ENCODE measurements at places on chromosomes 5 and 9.

DNA sequence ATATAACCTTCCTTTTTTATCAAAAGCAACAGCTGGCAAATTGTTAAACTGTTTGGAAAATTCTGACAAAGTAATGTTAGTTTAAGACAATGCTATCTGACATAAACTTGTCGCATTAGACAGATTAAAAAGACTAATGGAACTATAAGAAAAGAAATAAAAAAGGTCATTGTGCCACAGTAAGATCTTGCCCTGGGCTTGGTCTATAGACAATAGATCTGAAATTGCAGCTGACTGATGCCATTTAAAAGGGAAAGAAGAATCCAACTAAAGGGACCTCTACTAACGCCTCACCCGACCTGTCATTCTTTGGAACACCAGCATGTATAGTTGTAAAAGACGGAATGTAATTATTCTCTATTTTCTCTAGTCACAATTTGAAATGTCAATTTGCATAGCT lies 644.4 kb upstream of the GRAMD2B start:
- DNase-seq = no peak

- DNase-seq = no peak
Observed at GRCh38 chr9:120893611-120894307, 16.8 kb upstream of the PHF19 start.

- DNase-seq = no peak
Observed at GRCh38 chr9:76022317-76022716, 131.8 kb downstream of the PCSK5 start.

GRCh38 chr9:78062710-78063109 lies 31.1 kb upstream of the GNAQ start:
- no peak for DNase-seq

DNA sequence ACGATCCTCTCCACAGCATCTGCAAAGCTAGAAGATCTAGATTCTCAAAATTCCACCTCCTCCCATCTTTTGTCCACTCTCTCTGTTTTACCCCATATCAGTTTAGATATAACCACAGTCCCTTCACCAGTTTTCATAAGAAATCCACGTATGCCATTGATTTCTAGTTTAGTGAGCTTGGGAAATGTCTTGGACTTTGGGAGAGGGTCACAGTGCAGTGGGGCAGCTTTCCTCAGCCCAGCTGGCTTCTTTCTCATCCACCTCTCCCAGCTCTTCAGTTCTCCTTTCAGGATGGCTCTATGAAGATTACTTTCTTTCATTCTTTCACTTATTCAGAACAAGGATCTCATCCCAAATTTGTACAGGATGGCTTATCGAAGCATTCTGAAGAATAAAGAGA lies 203.9 kb upstream of the ADCY2 start:
- no peak for DNase-seq

DNA sequence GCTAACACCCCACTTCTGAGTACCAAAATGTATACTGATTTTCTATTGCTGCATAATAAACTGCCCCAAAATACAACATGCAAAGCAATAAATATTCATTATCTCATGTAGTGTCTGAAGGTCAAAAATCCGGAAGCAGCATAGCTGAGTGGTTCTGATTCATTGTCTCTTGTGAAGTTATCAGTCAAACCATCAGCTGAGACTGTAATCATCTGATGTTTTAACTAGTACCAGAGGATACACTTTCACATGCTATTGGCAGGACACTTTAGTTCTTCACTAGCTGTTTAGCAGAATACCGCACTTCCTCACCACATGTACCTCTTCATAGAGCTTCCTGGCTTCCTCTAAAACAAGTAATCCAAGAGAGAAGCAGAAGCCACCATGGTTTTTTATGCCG lies 12.7 kb upstream of the TMEM161B start:
- DNase-seq = no peak

DNA sequence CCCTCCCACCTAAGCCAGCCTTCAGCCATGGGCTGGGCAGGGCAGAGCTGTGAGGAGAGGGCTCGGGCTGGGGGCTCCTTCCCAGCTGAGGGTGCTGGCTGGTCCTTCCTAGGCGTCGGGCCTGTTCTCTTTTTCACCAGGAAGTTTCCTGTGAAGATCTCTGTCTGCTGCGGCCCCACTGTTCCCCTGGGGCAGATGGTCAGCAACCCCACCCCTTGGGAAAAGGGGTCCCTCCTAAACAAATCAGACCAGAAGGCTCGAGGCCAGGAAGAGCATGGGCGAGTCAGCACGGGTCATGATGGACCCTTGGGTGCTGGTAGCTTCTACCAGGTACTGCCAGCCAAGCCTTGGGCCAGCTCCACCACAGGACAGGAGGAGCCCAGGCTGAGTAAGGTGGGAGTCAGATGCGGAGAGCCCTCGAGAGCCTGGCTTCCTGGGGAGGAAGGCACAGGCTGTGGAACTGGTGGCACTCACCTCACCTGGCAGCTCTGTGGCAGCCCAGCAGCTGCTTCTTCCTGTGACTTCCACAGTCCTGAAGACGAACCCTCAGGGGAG lies 3.5 kb downstream of the CACNA1B start:
- no peak for DNase-seq

- no peak for DNase-seq
Observed at GRCh38 chr5:145976431-145977155, 40.2 kb downstream of the SH3RF2 start.

DNA sequence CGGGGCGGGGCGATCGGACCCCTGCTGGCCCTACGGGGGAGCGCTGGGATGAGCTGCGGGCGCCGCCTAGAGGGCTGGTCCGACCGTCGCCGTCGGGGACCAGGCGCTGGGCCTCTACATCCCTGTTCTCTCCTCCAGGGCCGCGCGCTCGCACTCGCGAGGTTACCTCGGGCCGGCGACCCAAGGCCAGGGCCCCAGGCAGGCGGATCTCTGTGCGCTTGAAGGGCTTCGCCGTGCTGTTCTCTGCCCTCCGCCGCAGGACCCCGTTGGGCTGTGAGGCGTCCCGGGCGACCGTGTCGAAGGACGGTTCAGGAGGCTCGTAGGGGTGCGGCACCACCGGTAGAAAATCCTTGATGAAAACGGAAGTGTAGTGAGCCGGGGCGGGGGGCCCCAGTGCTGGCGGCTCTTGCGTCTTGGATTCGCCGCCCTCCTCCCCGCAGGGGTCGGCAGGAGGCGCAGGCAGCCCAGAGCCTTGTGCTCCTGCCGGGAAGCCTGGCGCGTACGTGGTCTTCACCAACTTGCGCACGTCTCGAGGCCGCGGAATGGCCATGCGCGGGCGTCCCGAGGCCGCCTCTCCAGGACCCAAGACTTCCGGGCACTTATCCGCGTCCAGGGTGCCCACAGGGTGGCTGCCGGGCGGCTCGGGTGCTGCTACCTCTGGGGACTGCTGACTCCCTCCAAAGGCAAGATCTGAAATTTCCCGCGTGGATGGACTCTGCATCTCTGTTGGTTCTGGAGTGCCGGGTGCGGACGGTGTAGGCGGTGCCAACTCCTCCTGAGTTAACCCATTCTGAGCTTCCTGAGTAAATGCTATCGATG lies 2.0 kb downstream of the PROB1 start:
- peak; percentile 78 for DNase-seq

GRCh38 chr5:952597-953271 lies 55.9 kb upstream of the NKD2 start:
- DNase-seq = no peak

DNA sequence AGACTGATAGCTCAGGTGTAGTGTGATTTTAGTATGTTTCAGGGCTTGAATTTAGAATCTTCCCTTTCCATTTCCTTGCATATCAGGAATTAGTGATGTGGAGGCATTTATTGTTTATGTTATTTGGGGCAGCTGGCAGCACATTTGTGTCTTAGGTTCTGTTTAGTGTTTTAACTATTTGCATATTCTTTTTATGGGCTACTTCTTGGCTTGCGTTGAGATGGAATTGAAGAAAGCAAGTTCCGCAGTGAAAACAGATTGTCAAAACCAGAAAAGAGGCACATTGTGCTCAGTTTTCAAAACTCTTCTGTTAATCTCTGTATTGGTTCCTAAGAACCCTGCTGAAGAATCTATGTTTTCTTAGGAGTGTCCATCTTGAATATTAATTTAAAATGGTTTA lies 80.3 kb downstream of the ZSWIM6 start:
- DNase-seq = no peak

DNA sequence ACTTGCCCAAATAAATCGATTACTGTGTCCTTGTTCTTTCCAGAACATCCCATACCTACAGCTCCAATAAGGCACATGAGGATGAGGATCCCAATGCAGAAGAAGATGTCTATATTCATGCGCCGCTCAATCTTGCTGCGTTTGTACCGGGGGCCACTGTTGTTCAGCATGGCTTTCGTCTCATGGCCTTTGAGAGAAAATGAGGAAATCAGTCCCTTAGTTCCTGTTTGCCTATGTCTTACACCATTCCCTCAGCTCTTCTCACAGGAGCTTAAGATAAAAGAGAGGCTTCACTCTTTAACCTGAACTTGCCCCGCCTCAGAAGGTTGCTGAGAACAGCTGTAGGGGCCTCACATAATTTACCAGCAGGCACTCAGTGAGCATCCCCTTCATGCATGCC lies 211.6 kb downstream of the ATP10B start:
- DNase-seq = no peak

GRCh38 chr9:96391021-96391765 lies 7.7 kb upstream of the SLC35D2 start:
- no peak for DNase-seq

DNA sequence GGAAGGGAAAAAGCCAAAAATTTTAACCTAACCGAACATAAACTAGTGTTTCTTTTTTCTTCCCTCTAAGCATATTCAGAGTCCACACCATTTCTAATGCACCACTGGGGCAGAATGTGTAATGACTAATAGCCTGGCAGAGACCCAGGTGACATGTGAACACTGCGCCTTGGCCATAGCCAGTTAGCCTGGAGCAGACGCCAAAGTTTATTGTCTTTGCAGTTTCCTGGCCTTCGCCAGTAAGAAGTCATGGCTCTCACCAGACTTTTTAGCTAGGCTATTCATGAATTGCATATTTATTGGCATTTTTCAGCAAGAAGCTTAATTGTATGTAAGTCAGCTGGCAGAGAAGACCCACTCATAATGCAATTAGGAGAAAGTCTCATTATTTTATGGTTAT lies 182.8 kb upstream of the SLC27A6 start:
- DNase-seq = no peak

DNA sequence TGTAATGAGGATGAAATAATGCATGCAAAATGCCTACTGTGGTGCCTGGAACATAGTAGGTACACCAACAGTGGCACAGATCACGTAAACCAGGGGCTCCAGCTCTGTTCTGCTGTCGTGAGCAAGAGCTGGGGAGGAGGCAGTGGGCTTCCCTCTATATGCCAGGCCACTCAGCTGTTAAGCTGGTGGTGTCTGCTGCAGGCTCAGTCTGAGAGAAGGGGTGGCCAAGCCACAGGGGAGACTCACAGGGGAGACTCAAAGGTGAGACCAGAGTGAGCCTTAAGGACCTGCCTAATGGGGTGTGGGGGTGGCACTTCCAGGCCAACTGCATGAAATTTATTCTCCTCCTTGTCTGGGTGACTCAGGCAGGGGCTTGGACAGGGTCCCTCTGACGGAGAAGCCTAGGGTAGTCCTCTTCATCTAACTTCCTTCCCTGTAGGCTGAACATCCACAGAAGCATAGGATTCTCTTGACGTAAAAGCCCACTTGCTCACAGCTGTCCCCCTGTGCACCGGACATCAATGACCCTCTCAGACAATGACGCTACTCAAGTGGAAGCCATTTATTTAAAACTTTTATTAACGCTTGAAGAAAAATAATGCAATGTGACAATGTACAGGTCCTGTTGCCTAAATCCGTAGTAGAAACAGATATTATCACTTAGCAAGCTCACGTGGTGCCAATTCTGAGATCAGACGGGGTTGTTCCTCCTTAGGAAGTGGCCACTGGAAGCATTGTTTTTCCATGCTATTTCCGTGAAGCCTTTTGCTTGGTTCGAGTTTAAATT lies 13.9 kb downstream of the STC2 start:
- DNase-seq = no peak

- no peak for DNase-seq
Observed at GRCh38 chr5:16411235-16411634, 54.4 kb downstream of the ZNF622 start.

GRCh38 chr5:140734354-140734753 lies 34.1 kb downstream of the ZMAT2 start:
- DNase-seq = no peak

DNA sequence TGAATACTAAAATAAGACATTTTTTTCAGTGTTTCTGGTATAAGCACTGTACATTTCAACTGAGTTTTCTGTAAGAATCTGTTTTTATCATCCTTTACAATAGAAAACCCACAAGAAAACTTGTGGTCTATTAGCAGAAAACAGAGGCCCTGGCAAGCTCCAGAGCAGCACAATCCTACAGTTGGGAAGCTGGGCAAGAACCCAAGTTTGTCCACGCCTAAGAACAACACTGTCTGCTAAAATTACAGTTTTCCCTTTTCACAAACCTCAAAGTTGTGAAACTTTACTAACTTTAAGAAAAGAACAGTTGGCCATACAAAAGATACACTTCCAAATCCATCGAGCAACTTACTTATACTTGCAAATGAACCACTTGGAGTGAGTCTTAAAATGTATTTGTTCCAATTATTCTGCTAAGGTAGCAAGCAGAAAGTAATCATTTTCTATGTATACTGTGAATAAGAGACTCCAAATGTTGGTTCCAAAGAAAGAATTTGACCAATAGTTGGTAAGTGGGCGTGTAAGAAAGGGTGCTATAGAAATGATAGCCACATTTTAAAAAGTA lies 982.0 kb upstream of the ARRDC3 start:
- no peak for DNase-seq

DNA sequence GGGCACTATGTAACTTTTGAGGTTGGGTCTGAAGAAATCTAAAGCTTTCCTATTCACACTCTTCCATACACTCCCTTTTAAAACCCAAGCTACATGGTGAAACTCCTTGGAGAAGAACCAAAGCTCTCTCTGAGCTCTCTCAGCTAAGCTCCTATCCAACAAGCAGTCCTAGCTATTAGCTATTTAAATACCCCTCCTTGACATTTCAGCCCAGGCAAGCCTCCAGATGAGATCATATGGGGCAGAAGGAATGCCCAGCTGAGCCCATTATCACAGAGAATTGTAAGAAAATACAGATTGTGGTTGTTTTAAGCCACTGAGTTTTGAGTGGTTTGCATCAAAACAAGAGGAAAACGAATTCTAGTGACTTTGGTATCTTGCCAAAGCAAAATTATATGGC lies 15.2 kb downstream of the HSPB3 start:
- no peak for DNase-seq

GRCh38 chr5:7794823-7795222 lies 56.1 kb downstream of the CFAP90 start:
- DNase-seq = no peak

- DNase-seq = no peak
Observed at GRCh38 chr5:57368010-57368409, 114.6 kb downstream of the ACTBL2 start.

DNA sequence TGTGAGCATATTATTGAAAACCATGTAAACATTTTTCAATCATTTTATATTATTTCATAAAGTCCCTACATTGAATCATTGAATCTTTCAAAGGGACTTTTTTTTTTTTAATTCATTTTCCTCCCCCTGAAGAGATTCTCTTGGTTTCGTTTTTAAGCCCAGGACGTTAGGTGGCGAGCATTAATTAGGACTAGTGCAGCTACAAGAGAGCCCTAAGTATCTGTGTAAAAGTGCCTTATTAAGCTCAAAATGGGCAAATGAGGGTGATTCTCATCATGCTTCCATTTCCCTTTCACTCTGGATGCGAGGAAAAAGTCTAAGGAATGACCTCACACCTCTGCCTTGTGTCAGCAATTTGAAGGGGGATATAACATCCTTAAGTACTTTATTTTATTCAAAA lies 517.9 kb upstream of the ITGA1 start:
- DNase-seq = no peak

Data from stimulated activated CD4-positive, alpha-beta T cell treated with anti-CD3 and anti-CD28 coated beads, Interleukin-4, amount 100 ng/mL, for 24 hours (primary cell).